ENCODE measurements at places on chromosomes 16 and 17.

GRCh38 chr17:3712811-3713463 is 10.8 kb upstream of the HASPIN start:
- no peak for DNase-seq

- DNase-seq = no peak
Measured at GRCh38 chr16:66254751-66255150, 111.7 kb upstream of the CDH5 start.

GRCh38 chr16:2096853-2097595 is 38.7 kb downstream of the PKD1 start:
- DNase-seq = no peak

GRCh38 chr17:58273453-58274104 is 7.2 kb downstream of the MPO start:
- no peak for DNase-seq

GRCh38 chr17:28953444-28954118 is 2.3 kb upstream of the PHF12 start:
- no peak for DNase-seq

GRCh38 chr16:88554711-88555264 is 15.4 kb upstream of the ZC3H18 start:
- DNase-seq = no peak

- DNase-seq = no peak
Measured at GRCh38 chr17:37849617-37849972, 74.6 kb upstream of the TBC1D3K start.

- DNase-seq = no peak
Measured at GRCh38 chr16:73483934-73484711, 436.2 kb upstream of the ZFHX3 start.

DNA sequence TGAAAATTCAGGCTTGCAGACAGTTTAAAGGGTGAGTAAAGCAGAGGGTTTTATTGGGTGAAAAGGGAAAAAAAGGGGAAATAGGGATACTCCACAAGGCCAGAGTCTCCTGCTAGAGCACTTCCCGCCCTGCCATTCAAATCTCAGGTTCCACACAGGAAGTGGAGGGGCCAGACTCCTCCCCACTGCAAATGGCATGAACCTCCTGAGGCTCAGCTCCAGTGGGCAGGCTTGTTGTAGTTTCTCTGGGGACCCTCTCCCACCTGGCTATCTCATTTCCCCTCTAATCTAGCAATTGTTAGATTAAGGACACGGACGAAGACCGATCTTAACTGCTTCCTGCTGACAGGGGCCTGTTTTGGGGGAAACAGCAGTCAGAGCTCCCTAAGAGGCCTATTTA is 43.4 kb downstream of the TAOK1 start:
- DNase-seq = no peak

- no peak for DNase-seq
Measured at GRCh38 chr16:57540387-57540786, 2.1 kb upstream of the ADGRG5 start.

GRCh38 chr17:30532871-30533270 is 55.7 kb downstream of the GOSR1 start:
- no peak for DNase-seq

- DNase-seq = no peak
Measured at GRCh38 chr17:32481193-32481592, 5.6 kb upstream of the CDK5R1 start.

All from NCI-H1048 (cell line).